ENCODE measurements at places on chromosomes 13 and 19.

DNA sequence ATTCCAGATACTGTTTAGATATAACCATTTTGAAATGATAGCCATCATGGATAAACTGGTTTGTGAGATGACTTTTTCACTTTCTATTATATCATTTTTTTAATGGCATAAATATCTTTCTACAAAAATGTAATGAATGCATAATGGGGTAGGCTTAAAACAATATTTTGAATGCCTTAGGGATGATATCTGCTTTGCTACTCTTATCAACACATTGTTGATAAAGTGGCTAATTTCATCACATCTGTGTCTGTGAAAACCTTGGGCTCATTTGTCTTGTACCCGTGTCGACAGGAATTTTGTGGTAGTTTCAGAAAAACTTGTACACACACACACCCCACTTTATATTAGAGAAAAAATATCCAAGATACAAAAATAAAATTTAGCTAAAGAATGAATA, 44.1 kb downstream of the SLITRK6 start:
- no peak for DNase-seq

GRCh38 chr13:56351041-56351440, 789.7 kb upstream of the PRR20A start:
- peak; percentile 8 for DNase-seq

GRCh38 chr19:19388568-19389555, 16.6 kb upstream of the GATAD2A start:
- no peak for DNase-seq

GRCh38 chr13:41460930-41461329, 3.6 kb downstream of the RGCC start:
- DNase-seq = no peak

GRCh38 chr13:42155251-42155650, 106.8 kb downstream of the DGKH start:
- no peak for DNase-seq
